Central memory CD8-positive, alpha-beta T cell (primary cell): ENCODE measurements at places on chromosomes 16 and 17.

DNA sequence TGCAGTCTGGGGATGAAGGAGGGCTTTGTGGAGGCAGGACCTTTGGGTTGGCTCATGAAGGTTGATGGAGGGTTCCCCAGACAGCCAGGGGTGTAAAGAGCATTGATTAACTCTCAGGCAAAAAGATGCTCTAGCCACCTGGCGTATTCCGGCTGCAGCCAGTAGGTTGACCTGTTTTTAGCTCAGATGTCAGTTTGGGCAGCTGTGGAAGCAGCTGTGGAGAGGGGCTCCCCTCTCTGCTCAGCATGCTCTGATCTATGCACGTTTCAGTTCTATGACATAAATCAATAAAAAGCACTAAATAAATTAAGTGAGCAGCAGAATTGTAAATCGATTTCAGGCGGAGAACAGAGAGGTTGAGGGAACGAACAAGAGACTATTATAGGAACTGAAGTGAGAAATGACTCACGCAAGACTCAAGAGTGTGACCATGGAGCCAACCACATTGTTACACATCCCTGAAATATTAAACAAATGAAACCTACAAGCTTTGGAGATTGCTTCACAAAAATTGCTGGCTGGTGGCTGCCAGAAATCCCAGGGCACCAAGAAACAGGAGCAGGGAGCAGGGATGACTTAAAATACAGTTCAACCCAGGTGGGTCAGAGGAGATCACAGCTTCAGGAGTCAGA is 111.9 kb downstream of the GSG1L start:
- no peak for DNase-seq

DNA sequence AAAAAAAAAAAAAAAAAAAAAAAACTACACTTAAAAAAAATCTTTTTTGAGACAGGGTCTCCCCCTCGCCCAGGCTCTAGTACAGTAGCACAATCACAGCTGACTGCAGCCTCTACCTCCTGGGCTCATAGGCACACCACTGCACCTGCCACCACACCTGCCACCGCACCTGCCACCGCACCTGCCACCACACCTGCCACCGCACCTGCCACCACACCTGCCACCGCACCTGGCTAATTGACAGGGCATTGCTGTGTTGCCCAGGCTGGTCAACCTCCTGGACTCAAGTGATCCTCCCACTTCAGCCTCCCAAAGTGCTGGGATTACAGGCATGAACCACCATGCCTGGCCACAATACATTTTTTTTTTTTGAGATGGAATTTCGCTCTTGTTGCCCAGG is 17.6 kb upstream of the WDR45B start:
- no peak for DNase-seq

DNA sequence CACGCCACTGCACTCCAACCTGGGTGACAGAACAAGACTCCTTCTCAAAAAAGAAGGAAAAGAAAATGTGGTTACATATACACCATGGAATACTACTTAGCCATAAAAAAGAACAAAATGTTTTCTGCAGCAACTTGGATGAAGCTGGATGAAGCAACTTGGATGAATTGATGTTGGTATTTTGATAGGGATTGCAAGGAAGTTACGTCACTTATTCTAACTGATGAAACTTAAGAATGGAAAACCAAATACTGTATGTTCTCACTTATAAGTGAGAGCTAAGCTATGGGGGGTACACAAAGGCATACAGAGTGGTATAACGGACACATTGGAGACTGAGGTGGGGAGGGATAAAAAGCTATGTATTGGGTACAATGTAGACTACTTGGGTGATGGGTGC is 17.5 kb downstream of the PLA2G10 start:
- no peak for DNase-seq

DNA sequence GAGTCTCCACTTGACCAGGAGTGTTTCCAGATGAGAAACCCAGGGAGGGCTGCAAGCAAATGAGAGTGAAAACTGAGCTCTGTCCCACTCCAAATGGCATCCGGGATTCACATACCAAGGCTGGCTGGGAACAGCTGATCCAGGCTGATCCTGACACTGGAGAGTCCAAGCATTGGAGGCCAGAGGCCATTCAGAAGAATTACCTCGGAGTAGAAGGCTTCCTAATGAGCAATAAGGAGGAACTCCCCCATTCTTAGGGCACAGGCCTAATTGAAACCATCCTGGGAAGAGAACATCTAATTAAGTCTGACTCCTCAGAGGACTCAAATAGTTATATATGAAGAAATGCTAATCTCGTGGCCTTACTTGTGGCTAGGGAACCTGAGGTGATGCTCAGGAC is 142.8 kb downstream of the PRKCA start:
- DNase-seq, result no peak

GRCh38 chr17:77363821-77364361 is 223.1 kb downstream of the SEC14L1 start:
- no peak for DNase-seq

- DNase-seq, result no peak
Measured at GRCh38 chr16:56515665-56516064, 4.2 kb downstream of the BBS2 start.

- no peak for DNase-seq
Measured at GRCh38 chr17:39599665-39600231, 8.0 kb downstream of the NEUROD2 start.

GRCh38 chr17:80519091-80519781 is 25.4 kb upstream of the RPTOR start:
- no peak for DNase-seq

- no peak for DNase-seq
Measured at GRCh38 chr16:54060599-54061421, 225.8 kb downstream of the IRX3 start.

DNA sequence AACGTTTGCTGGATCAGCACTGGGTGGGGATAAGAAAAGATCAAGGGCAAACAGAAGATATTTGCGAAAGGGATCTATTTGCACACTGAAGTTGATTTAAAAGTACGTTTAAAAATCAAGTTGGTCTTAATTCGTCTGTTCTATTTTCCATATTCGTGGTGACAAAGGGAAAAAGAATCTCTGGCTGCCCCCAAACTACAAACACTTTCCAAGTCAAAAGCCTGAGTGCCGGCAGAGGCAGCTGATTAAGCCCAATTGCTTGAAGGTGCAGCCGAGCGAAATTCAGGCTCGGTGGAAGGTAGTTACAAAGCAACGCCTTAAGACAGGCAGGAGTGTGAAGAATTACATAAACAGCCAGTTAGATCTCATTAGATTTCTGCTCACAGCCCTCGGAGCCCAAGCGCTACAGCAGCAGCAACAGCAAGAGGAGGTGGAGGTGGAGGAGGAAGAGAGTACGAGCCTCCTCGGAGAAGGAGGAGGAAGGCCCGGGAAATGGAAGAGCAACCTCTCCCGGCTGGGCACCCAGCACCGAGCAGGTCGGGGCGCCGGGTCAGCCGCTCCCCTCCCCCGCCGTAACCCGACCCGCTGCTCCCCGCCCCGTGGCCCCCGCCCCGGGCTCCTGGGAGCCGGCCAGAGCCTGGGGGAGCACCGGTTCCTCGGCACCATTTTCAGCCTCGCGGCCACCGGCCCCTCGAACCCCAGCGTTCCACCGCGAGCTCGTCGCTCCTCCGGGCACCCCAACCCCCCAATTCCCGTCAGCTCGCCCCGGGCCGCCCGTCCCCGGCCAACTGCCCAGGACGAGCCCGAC is 890 bp downstream of the TOB1 start:
- no peak for DNase-seq

GRCh38 chr16:15557258-15557657 is 85.7 kb downstream of the MARF1 start:
- DNase-seq, result no peak

DNA sequence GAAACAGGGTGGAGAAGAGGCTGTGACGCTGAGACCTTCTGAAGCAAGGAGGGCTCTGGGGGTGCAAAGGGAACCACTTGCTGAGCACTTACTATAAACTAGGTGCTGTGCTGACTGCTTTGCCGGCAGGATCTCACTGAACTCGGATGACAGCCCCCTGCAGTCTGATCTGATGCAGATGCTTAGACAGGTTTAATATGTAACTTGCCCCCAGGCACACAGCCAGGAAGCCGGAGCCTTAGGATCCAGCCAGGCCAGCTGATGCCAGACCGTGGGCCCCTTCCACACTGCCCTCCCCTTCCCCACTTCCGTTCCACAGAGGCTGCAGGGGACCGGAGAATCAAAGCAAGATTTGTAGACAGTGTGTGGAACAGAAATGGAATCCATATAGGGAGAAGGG is 23.1 kb downstream of the SPACA3 start:
- DNase-seq, result no peak

DNA sequence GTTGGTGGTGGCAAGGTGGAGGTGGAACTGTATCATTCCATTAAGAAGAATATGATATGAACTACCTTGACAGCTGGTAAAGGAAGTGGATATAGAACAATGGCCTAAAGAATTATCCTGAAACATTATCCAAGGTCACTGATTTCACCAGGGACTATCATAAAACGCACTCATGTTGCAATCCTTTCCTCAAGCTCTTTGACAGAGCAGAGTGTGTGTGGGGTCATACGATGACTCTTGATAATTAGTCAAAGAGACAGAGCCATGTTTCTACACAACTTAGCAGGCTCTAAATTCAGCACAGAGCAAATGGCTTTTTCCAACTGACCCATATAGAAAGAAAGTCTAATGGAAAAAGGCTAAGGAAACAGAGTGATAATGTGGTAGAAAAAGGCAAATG is 126.4 kb upstream of the ANKFN1 start:
- no peak for DNase-seq

GRCh38 chr16:11880007-11880406 is 28.7 kb upstream of the RSL1D1 start:
- no peak for DNase-seq
